ENCODE measurements at places on chromosomes 6 and 20.

DNA sequence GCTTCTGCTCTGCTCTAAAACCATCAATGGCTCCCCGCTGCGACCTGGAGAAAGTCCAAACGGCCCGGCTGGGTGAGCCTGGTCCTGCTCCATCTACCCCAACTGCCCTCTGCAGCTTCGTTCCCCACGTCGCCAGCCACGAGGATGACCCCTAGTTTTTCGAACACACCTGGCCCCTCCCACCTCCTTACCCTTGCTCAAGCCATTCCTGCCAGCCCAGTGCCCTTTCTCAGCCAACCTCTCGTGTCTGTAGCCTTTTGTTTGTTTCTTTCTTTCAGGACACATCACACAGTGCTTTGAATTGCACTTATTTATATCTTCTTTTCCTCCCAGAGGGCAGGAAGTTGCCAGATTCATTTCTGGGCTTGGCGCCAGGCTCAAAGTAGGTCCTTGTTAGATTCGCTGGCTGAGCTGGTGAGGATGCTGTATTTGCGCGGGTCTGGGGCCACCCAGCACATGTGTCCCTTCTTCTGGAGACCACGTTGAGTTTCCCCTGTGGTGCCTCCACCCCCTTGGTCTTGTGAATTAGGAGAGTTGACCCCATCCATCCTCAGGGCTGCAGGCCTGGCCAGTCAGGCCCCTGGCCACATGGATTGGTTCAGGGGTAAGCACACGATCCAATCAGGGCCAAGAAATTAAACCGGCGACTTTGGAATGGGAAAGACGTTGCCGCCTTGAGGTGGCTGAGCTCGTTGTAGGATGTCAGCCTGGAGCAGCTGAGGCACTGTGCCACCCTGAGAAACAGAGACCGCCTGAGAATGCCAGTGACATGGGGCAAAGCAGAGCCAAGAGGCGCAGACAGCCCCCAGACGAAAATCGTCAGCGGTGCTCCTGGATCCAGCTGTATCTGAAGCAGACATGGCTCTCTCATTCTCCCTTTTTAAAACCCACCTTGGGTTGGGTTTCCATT lies 156.0 kb downstream of the CEBPB start:
- no peak for DNase-seq

DNA sequence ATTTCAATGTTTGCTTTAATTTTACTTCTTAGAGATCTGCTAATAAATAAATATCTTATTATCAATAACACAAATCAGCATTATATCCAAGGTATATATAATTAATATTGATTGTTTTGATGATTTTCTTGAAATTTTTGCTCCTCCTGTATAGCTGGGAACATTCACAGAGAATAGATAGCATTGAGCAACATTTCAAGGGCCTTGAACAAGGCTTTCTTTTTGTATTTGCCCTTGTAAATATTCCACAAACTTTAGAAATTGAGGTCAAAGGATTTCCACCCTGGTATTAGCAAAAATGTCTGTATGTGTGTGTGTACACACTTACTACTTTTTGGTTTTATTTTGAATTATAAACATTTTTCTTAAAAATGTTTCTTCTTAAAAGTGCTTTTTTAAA lies 205.6 kb downstream of the EYA4 start:
- no peak for DNase-seq

- no peak for DNase-seq
These were observed 187.1 kb downstream of the BCAS1 start for GRCh38 chr20:53883098-53883911.

DNA sequence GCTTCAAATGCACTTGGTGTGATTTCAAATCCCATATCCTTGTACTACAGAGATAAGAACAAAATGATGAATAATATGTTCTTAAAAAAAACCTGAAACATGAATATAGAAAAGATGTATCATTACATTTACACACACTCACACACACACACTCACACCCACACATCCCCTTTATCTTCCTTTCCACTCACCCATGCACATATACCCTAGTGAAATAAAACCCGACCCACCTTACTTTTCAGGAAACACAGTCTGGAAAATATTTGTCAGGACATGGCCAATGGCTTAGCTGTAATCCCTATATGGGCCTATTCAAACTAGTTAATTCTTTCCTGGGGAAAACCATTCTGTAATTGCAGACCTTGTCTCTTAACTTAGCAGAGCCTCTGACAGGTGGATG lies 60.8 kb upstream of the EDN1 start:
- no peak for DNase-seq

DNA sequence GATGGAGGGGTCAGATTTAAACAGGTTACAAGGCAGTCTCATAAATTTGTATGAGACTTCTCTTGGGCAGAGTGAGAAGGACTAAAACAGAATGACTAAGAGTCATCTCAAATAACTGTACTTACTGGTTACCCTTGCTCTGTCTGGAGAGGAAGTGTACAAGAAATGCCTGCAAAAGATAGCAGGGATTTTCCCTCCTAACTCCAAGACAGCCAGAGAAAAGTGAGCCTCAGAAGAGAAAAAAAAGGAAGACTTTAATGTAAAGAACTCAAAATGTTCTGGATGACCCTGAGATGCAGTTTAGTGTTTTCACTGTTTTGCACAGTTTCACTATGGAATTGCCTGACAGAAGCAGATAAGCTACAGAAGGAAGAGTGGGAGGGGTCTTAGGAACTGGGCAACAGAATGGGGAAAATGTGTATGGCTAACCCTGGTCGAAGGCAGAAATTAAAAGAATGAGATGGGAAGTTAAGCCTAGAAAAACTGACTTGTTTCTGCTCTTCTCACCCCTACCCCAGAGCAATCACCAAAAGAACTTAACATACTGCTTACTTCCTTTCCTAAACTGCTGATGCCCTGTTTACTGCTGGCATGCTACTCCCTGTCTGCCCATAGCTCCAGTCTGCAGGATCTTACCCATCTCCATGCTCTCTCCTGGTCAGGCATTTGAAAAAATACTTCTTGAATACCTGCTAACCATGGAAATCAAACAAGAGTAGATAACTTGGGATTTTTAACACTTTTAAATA lies 98.1 kb upstream of the MARCKS start:
- DNase-seq, result no peak

- DNase-seq, result no peak
These were observed 256.0 kb upstream of the TCF21 start for GRCh38 chr6:133632906-133633305.

GRCh38 chr6:95866732-95867131 lies 149.0 kb upstream of the FUT9 start:
- DNase-seq, result no peak

- DNase-seq, result no peak
These were observed 71.9 kb downstream of the MDGA1 start for GRCh38 chr6:37625591-37626374.

DNA sequence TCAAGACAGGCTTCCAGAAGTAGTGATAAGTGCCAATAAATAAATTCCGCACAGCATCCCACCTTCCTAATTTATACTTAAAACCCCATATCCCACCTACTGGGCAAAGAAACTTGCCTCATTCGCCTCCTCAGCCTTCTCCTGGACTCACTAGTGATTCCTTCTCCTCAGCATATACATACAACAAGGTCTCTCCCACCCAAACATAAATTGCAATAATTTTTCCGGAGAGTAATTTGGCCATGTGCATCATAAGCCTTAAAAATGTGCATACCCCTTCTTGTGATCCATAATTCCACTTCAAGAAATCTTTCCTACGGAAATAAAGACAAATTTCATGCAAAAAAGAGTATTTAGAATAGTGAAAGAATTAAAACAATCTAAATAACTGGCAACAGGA lies 26.8 kb downstream of the RANBP9 start:
- no peak for DNase-seq

DNA sequence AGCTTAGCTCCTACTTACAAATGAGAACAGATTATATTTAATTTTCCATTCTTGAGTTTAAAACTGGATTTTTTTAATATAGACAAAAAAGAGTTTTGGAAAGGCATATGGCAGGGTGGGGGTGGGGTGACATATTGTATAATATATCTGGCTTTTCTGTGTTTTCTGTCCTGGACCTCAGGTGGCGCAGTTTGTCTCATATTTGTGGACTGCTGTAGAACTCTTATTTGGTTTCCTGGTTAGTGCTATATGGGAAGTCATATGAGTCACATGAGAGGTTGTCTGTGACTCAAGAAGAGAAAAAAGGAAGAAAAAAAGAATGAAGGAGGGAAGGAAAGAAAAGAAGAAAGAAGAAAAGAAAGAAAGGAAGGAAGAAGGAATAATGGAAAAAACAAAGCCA lies 131.8 kb downstream of the CLVS2 start:
- no peak for DNase-seq

DNA sequence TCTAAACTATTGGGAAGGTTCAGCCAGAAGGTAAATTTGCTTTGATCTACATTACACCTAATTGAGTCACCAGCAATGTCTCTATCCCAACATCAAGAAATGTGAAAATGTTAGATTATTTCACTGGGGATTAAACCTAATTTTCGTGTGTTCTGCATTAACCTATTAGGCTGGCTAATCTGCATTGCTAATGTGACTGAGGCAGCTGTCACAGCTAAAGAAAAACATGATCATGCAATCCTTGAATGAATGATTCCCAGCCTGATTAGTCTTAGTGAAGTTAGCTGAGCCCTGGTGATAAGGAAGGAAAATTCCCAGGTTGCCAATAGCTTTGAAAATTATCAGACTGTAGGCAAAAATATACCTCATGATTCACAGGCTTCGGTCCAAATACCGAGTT lies 135.3 kb downstream of the LINC00237 start:
- no peak for DNase-seq

DNA sequence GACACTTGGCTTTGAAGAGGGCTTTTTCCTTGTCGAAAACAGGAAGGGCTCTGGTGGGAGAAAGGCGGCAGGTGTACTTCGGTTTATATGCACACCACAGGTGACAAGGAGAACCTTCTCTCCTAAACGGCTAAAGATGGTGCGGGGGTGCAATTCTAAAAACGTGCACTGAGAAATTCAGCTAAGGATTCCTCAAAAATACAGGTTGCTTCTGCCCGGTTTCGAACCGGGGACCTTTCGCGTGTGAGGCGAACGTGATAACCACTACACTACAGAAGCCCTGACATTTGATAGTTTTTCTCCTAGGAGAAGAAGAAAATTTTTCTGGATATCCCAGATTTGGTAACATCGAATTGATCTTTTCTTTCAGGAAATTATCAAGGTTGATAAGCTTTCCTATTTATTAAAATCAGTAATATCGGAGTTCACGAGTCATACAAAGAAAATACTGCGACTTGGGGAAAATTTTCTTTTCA lies 32.0 kb downstream of the POM121L2 start:
- DNase-seq, result no peak

GRCh38 chr20:38630727-38631126 lies 29.1 kb downstream of the ARHGAP40 start:
- DNase-seq, result no peak

GRCh38 chr6:30705620-30706019 lies 11.5 kb downstream of the MDC1 start:
- no peak for DNase-seq

DNA sequence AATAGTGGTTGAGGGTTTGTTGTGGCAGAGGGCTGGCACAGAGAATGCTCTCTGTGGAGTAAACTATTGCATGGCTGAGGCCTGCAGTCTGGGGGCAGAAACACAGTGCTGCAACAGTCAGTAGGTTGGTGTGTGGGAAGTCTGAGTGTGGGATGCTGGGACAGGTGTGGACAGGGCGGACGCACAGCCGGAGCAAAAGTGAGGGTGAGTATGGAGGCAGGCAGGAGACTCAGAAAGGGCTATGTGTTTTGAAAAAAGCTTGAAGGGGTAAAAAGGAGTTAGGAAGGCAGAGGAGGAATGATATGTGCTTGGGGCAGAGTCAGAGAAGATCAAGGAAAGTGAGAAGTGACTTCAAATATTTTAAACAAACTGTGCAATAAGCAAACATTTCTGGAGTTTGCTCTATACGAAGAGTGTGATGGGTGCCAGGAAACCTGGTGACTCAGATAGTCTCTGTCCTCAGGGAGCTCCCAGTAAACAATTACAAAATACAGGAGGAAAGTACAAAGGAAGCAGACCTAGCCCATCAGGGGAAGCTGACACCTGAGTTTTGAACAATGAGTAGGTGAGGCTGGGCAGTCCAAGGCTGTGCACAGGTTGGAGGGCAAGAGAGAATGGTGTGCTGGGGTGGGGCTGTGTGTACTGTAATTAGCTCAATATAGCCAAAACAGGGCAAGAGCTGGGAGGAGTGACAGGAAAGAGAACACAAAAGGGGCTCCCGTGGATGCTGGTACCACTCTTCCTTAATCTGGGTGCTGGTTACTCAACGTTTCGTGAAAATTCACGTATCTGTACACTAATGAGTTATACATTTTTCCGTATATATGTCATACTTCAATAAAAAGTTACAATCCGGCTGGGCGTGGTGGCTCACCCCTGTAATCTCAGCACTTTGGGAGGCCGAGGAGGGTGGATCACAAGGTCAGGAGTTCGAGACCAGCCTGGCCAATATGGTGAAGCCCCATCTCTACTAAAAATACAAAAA lies 55.2 kb downstream of the PIGU start:
- no peak for DNase-seq

DNA sequence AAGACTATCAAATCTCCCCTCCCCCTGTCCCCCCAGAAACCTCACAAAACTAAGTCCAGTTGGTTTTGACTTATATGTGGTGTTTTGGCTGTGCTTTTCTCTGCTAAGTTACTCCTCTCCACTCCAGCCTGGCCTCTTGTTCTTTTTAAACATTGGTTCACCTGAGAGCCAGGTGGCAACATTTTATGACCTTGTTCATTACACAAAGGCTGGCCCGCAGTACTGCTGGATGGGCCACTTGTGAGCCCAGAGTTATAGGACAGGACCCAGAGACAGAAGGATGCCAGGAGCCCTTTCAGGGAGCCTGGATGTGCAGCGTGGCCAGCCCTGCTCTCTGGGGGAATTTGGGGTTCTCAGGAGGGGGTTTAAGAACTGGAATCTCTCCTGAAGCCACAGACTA lies 90.0 kb downstream of the RAMACL start:
- no peak for DNase-seq

DNA sequence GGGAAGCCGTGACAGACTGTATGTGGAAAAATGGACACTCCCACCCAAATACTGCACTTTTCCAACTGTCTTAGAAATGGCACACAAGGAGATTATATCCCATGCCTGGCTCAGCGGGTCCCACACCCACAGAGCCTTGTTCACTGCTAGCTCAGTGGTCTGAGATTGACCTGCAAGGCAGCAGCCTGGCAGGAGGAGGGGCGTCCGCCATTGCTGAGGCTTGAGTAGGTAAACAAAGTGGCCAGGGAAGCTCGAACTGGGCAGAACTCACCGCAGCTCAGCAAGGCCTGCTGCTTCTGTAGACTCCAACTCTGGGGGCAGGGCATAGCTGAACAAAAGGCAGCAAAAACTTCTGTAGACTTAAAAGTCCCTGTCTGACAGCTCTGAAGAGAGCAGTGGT lies 11.4 kb upstream of the RNF146 start:
- DNase-seq, result no peak

- DNase-seq, result no peak
These were observed 38.0 kb upstream of the HSF2 start for GRCh38 chr6:122361314-122361979.

GRCh38 chr6:23184351-23184750 lies 615.0 kb downstream of the HDGFL1 start:
- DNase-seq, result no peak

DNA sequence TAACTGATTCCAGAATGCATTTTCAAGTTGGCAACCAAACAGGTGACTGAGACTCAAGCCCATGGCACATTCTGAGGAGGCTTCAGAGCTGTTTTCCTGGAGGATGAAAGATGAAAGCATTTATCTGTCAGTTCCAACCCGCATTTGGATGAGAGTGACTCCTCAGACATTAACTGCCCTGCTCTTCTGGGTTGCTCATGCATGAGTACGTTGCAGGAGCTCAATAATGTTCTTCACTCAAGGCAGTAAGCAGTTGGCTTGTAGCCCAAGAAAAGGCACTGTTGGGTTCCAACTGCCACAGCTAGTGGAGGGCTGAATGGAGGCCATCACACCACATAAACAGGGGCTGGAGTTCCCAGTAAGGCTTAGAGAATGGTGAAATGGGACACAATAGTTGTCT lies 155.3 kb downstream of the FUT9 start:
- DNase-seq, result no peak
